ENCODE measurements at places on chromosomes 7 and 10.

DNA sequence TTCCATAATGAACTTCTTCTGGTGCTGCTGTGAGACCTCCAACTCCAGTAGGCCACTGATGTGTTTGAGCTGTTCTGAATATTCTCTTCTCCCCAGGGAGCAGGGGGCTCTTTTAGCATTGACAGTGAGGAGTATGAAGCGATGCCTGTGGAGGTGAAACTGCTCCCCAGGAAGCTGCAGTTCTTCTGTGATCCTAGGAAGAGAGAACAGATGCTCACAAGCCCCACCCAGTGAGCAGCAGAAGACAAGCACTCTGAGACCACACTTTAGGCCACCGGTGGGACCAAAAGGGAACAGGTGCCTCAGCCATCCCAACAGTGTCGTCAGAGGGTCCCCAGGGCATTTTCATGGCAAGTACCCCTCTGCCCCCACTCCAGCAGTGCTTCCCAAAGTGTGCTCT lies 49.3 kb downstream of the DENND11 start:
- DNase-seq, result no peak

DNA sequence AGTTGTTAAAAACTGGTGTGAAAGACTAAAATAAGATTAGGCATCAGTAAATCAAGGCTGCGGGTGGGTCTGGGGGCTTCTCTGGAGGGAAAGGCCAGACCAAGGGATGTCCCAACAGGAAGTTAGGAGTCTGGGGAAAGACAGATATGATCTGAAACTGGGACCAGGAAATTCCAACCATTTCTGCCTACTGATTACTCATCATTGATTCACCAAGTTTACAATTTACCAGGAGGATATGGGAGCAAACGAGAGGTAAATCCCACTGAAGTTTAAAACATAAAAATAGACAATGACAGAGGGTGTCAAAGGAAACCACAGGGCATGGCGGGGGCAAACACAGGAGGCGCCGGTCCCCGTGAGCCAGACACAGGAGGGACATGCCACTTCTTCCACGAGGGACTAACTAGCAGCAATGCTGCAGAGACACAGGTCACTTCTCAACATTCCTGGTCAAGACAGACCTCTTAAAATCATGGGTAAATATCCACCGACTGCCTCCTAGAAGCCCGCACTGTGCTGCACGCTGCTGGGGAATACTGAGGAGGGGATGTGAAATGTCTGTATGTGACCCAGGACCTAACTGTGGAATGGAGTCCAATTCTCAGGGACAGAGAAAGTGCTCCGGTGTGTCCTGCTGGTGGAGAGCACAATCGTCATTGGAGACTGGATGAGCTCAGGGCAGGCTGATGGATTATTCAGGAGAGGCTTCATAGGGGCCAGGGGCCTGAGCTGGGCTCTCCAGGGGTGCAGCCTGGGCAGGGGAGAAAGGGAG lies 153.4 kb upstream of the KLF14 start:
- peak; percentile 93 for DNase-seq

DNA sequence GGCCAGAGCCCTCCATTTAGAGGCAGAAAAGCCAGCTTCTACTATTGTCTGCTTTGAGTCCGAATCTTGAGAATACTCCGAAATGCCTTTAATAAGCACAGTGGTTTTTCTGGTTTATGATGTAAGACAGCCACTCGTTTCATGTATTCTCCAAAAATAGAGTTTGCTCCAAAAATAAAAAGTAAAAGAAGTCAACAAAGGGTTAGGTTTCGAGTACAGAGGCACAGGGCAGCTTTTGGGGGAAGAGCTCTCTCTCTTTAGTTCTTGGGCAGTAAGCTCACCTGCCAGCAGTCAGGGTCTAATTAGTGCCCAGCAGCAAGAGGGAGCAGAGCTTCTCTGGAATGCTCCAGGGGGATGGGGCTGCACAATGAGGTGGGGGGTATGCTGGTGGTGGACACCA lies 20.2 kb downstream of the CREB3L2 start:
- DNase-seq, result no peak

GRCh38 chr7:130278860-130279259 lies 12.2 kb downstream of the CPA2 start:
- peak; percentile 23 for DNase-seq

DNA sequence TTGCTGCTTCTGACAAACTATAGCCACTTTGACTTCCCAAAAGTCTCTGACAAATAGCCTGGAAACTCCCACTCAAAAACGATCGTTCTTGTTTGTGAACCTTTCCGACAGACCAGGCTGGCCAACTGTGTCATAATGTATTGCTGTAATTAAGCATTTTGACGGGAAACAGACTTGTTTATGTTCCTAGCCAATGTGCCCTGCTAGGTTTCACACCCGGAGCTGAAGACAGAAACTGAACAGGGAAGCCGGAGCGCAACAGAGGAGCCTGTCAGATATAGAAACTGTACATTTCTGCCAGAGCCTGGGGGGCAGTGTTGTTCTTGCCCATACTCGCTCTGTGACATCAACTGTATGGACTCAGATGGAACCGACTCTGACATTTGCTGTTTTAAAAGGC lies 55.3 kb upstream of the C7orf33 start:
- no peak for DNase-seq

- no peak for DNase-seq
Observed at GRCh38 chr10:75617485-75618155, 186.2 kb downstream of the LRMDA start.
